ENCODE measurements at places on chromosomes 6 and 20.

GRCh38 chr20:10671221-10671918, 2.4 kb downstream of the JAG1 start:
- peak; percentile 95 for DNase-seq

GRCh38 chr6:89637960-89638319, 607 bp downstream of the LYRM2 start:
- no peak for DNase-seq

DNA sequence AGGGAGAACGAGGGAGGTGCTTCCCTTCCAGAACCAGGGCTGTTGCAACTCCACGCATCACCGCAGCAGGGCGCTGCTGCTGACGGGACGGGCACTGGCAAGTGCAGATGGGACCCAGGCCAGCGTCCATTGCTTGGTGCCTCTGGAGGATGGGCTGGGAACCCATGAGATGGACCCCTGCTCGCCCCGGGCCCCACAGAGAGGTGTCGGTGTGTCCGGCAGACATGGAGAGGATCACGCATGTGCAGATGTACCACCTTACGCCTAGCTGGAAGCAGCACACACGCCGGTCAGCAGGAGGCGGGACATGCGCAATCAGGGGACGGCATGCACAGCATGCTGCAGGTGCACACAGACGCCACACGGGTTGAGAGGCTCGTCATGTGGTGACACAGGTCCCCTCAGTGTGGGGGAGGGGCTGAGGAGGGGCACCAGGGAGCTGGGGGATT, 5.7 kb downstream of the CABLES2 start:
- DNase-seq, result no peak

DNA sequence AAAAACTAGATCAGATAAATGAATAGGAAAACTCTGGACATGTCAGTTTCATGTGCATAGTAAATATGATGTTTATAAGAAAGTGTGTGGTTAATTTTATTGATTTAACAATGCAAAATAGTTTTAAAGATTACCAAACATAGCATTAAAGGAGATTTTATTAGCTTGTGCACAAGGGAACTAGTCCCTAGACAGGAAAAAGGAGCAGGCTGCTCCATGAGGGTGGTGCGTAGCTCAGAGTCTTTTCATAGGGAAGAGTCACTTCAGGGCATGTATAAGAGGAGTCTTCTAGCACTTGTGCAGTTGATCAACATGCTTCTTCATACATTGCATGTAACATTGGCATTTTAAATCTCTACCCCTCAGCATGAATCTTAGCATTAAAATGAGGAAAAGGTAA, 835.8 kb downstream of the GRIK2 start:
- no peak for DNase-seq

DNA sequence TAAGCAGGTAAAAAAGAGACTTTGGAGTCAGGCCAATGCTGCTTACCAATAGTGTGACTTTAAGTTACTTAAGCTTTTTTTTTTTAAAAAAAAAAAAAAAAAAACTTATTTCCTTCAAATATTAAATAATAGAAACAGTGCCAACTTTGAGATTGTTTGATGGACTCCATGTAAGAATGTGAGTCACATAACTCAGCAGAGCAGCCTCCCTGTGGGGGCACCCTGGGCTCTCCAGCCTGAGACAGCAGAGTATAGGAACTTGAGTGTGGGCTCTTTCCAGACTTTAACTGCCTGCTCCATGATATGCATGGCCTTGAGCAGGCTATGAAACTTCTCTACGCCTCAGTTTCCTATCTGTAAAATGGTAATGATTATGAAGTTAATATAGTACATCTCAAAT, 113.3 kb upstream of the SAMD5 start:
- peak; percentile 7 for DNase-seq

DNA sequence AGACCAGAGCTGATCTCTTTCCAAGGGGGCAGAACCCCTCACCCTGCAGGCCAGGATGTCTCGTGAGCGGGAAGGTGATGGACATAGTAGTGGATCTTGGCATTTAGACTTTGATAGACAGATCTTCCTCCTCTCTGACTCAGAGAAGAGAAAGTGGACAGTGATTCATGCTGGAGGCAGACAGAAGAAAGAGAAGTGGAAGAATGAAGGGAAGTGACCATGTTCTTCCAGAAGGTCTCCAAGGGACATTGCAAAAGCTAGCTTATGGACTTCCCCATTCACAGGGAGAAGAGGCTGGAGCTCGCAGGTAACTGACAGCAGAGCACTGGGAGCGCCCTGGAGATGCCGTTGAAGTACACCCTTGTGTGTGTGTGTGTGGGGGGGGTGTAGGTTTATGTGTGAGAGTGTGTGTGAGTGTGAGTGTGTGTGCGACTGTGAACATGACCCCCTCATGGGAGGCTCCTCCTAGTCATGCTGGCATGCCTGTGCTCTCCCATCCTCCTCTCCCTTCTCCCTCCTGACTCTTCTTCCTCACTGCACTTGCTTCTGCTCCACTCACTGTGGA, 8.0 kb upstream of the RAET1L start:
- DNase-seq, result no peak

- DNase-seq, result peak; percentile 51
Measured at GRCh38 chr6:39952167-39952566, 17.9 kb upstream of the MOCS1 start.

GRCh38 chr20:25277941-25278521, 30.1 kb downstream of the PYGB start:
- no peak for DNase-seq

- DNase-seq, result no peak
Measured at GRCh38 chr6:44192428-44193041, 24.2 kb upstream of the MYMX start.

DNA sequence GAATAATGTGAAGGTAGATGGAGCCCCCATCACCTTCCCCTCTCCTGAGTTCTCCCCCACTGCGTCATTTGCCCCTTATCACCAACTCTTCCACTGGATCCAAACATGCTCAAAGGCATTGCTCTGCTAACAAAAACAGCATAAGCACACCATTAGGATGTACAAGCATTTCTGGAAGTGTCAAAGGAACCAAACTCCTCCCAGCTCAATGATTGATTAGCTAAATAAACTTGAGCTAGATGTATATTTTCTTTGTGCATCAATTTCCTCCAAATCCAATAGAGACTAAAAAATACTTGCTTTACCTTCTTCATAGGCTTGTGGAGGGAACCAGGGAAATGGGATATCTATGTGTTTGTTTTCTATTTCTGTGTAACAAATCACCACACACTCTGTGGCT, 248.4 kb upstream of the JARID2 start:
- no peak for DNase-seq

DNA sequence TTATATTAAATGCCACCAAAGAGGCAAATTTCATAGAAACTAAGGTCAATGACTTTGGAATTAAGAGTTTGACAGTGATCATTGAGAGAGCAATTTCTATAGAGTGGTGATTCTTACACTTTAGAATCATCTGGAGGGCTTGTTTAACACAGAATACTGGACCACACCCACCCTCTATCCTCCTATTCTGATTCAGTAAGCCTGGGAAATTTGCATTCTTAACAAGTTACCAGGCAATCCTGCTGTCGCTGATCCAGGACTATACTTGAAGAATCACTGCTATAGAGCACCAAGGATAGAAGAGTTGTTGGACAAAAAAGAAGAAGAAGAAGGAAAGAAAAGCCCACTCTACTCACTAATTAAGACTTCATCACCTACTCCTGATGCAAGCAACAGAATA, 21.3 kb upstream of the TBX18 start:
- no peak for DNase-seq

GRCh38 chr6:125154118-125154760, 666 bp downstream of the TPD52L1 start:
- peak; percentile 70 for DNase-seq

DNA sequence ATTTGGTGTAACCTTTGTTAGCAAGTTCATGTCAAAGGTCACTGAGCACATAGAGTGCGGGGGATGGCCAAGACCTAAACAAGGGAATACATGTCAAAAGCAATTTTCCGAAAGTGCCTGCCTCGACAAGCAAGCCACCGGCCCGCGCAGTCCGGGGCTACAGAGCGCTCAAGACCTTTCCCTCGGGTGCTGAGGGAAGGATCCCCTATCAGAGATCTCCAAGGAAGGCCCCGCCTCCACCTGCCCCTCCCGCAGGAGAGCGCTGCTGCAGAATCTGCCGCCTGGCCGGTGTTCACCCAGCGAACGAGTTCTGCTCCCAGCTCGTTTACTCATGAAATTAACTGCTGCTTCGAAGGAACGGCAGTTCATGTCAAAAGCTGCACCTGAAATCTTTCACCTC, 252.7 kb downstream of the BMP7 start:
- no peak for DNase-seq

DNA sequence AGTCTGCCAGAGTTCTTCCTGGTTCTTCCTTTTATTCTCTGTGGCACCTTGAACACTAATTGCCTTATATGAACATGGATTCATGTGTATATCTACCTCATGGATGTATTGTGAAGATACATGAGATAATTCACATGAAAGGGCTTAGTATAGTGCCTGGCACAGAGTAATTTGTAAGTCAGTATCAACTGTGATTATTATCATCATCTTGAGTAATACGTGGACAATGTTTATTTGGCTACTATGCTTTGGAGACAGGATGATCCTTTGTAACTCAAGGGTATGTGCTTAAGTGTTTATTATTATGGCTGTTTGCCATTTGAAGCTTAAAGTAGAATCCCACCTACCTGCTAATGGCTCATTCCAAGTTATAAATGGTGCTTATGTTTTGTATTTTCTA, 16.0 kb downstream of the DOP1A start:
- no peak for DNase-seq

DNA sequence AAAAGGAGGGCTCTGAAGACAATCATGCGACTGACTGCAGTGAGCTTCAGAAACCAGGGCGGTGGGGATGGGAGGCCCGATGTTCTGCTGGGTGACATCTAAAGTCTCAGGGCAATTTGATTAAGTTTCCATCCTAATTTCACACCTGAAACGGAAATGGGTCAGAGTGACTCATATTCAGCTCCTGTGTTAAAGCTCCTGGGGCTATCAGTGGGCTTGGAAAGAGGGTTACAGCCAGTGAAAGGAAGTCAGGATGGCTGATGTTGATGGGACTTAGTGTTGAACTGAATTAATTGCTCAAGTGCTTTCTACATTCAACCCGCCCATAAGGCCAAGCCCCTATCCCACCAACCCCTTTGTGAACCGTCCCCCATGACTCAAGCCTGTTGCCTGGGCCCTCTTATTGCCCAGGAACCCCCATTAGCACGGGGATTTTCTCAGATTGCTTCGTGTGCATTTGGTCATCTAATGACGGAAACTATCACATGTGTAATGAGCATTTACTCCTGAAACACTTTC, 47.1 kb upstream of the TBC1D7 start:
- DNase-seq, result no peak

- DNase-seq, result no peak
Measured at GRCh38 chr6:137866200-137866913, 702 bp upstream of the TNFAIP3 start.

- DNase-seq, result no peak
Measured at GRCh38 chr6:159062564-159062945, 17.8 kb upstream of the TAGAP start.

DNA sequence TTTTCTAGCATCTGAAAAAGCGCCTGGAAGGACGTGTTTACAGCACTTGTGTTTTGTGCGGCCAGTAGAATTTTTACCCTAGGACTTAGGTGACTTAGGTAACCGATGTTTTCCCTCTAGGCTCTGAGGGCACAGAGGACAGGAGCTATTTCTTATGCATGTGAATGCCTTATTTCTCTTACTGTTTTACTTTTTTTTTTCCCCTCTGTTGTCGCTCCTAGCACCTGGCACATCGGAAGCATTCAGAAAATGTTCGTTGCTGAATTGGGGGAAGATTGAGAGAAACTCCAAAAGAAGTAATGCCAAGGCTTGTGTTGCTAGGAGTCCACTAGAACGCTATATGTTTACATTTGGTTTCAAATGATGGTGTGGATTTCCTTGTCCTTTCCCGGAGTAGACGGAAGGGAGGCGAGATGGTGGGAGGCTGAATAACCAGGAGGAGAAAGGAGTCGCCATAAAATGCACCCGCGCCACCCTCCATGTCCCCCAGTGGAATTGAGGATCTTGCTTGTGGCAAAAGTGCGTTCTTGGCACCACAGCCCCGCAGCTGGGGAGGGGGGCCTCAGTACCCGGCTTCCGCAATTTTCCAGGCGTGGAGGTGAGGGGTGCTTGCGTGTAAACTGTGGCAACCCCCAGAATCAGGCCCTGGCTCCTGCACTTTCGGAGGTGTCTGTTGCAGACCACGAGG, 6.9 kb downstream of the OLIG3 start:
- DNase-seq, result no peak

DNA sequence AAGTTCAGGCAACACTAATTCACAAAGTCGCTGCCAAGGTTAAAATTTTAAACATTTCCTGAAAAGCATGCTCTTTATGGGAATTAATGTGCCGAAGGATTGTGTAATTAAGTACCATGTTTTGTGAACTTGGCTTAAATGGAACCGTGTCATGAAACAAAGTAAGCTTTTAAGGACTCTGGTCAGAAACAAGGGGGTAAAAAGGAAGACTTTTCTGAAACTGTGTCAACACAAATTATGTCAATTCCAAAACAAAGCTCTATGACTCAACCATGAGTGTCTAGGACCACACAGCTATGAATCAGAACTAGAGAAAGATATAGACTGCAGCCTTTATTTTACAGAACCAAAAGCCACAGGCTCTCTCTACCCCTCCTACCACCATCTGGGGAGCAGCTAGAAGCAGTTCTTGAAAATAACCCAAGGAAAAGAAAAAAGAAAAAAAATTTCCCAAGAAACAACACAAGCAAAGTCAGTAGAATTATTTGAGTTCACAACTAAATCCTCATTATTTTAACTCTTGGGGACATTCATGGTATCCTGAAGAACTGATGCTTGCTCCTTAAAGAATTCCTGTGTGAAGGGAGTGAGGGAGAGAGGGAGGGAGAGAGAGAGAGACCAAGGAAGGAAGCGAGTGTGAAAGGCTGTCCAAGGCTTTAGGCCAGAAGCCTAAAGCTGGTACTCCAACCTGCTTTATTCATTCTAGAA, 81.9 kb downstream of the ZMYND8 start:
- DNase-seq, result peak; percentile 86

GRCh38 chr6:127519469-127519785, 292 bp upstream of the MTCL3 start:
- DNase-seq, result no peak
